Chondrocyte (in vitro differentiated cells): ENCODE measurements at places on chromosomes 13 and 19.

GRCh38 chr19:48625891-48626327, 6.6 kb downstream of the SPHK2 start:
- no peak for DNase-seq

GRCh38 chr13:46267166-46267565, 55.4 kb downstream of the LRRC63 start:
- no peak for DNase-seq

DNA sequence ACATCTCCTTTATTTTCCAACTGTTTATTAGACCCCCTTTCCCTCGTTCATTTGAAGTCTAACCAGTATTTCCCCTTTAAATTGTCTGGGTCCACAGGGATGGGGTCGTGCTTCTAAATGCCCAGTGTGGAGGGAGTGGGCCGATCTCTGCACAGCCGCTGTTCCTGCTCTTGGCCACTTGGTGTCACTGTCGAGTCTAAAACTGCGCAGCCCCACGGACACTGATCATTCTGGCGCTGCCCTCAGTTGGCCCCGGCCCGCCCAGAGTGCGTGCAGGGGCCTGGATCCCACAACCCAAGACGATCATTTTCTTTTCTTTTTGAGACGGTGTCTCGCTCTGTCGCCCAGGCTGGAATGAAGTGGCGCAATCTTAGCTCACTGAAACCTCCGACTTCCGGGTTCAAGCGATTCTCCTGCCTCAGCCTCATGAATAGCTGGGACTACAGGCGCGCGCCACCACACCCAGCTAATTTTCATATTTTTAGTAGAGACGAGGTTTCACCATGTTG, 12.0 kb downstream of the WDR88 start:
- DNase-seq = no peak

GRCh38 chr19:49491804-49492572, 4.2 kb upstream of the RPS11 start:
- DNase-seq = no peak

GRCh38 chr19:28878862-28879566, 333.9 kb downstream of the UQCRFS1 start:
- DNase-seq = no peak

DNA sequence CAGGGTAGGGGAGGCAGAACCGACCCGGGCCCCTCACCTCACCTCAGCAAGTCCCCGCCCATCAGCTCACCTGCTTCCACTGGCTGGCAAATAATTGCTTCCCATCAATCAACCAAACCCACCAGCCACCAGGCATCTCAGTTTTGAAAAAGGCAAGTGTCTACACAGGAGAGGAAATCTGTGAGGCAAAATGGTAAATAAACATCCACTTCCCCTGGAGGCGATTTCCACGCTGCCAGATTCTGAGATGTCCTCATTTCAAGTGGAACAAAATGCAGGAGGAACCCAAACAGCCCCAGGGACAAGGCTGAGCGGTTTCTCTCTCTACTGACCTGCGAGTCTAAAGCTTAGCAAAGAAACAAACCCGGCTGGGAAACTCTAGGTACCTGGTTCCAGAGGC, 117.5 kb downstream of the CRYL1 start:
- DNase-seq = no peak

GRCh38 chr13:100203696-100204367, 114.9 kb downstream of the PCCA start:
- DNase-seq = no peak

DNA sequence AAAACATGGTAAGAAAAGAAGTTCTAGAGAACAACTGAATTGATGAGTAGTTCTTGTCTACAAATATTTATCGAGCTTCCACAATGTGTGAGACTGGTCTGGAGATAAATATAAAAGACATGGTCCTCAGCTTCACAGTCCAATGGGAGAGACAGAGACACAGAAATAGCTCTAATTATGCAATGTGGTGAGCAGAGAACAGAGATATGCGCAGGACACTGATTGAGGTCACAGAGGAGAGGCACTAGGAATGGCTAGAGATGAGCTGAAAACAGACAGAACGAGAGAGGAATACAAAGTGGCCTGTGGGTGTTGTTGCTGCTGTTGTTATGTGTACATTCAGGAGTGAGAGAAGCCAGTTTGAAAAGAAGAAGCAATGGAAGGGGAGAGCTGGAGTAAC, 53.2 kb downstream of the GPALPP1 start:
- no peak for DNase-seq

GRCh38 chr13:35378939-35379338, 97.5 kb downstream of the MAB21L1 start:
- no peak for DNase-seq

- DNase-seq = no peak
Measured at GRCh38 chr19:27780367-27781075, 1432.4 kb downstream of the UQCRFS1 start.

GRCh38 chr19:14837391-14837790, 2.4 kb upstream of the OR7A5 start:
- DNase-seq = no peak

DNA sequence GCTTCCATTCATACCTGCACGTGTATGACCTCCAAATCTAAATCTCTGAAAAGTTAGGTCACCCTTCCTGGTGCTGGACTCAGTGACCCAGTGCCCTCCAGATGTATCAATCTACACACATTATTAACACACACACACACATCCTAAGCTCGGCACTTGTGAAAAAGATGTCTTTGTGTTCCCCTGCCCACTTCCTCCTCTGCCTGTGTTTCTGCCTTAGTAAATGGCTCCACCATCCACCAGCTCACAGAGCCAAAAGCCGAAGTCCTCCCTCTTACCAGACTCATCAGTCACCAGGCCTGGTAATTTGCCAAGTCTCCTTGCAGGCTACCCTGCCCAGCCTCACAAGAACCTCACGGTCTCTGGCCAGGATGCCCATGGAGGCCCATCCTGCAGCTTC, 131.5 kb downstream of the SHISA2 start:
- no peak for DNase-seq

- no peak for DNase-seq
Measured at GRCh38 chr19:7955696-7956095, 12.2 kb upstream of the TIMM44 start.

GRCh38 chr13:110453797-110454196, 107.7 kb downstream of the RAB20 start:
- DNase-seq = no peak

DNA sequence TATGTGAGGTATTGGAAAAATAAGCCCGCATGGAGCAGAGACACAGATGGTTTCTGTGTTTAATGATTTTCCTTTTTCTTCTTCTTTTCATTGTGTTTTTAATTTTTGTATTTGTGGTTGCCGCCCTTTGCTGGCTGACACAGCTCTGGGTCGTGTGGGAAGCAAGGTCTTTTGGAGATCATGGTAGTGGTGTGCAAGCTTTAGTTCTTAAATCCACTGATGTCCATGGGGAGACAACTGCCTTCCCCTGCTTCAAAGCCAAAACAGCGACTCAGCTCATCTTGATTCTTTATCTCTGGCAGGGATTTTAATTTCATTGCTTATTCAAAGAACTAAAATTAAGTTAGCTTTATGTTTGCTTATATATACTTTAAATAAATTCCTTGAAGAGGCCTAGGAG, 711.3 kb upstream of the SGCG start:
- no peak for DNase-seq

- no peak for DNase-seq
Measured at GRCh38 chr13:51822106-51822815, 18.3 kb upstream of the DHRS12 start.

GRCh38 chr13:100338275-100338674, 249.4 kb downstream of the PCCA start:
- DNase-seq = no peak

DNA sequence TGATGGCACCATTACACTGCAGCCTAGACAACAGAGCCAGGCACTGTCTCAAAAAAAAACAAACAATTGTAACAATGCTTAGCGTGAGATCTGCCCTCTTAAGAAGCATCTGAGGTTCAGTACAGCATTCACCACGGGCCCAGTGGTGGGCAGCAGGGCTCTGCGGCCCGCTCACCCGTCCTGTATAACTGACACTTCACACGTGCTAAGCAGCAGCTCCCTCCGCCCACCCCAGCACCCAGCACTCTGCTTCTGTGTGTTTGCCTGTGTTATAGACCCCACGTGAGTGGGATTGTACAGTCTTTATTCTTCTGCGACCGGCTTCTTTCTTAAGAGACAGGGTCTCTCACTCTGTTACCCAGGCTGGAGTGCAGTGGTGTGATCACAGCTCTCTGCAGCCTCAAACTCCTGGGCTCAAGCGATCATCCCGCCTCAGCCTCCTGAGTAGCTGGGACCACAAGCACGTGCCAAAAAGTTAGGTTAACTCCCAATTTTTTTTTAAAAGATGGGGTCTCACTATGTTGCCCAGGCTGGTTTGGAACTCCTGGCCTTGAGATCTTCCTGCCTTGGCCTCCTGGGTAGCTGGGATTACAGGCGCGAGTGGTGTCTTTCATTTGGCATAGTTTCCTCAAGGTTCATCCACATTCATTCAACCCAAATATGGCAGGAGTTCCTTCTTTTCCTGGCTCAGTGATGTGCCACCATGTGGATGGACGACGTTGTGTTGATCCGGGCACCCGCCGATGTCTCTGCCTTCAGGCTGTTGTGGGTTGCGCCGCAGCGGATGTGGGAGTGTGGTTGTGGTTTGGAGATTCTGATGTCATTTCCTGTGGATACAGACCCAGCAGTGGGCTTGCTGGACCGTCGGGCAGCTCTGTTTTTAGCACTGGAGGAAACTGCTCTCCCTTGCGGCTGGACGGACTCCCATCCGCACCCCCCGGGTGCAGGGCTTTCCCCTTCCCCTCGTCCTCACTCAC, 170.0 kb downstream of the KDM4B start:
- no peak for DNase-seq

- no peak for DNase-seq
Measured at GRCh38 chr19:56595548-56595899, 422 bp downstream of the ZNF71 start.

DNA sequence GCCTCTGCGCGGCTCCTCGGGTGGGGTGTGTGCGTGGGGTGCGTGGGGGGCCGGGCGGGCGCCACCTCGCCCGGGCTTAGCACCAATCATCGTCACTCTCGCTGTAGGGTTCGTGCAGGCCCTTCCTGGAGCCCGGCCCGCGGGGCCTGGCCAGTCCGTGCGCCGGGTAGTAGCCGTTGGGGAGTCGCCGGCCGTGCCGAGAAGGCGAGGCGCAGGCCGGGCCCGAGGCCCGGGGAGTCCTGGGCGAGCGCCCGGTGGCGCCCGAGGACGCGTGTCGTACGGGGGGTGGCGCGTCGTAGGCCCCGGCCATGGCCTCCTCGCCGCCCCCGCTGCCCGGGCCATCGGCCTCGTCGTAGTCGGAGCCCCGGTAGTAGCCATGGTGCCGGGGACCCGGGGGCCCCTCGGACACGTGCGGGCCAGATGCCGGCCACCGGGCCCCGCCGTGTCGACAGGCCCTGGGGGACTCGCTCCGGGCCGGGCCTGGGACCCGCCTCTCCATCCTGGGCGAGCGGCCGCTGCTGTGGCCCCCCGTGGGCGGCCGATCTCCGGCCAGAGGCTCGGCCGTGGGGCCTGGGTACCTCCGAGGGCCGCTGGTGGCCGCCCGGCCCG, 57.1 kb downstream of the IER2 start:
- no peak for DNase-seq

DNA sequence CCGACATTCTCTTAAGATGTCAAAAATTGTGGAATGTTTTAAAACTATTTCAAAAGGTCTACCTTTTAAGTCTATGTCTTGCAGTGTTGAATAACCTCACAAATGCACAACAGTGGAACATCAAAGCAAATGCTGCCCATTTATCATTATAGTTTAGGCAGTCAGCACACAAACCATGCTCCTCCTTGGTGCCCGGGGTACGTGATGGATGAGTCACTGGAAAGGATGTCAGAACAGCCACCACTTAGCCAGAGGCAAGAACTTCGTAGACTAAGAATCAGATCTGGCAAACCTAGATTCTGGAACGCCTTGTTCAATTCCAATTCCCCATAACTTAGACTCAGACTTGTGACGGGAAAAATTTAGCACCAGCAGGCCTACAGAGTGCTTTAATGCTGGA, 343.6 kb downstream of the FGF9 start:
- DNase-seq = no peak

- DNase-seq = no peak
Measured at GRCh38 chr13:32940601-32941000, 75.6 kb upstream of the KL start.

- no peak for DNase-seq
Measured at GRCh38 chr13:33487575-33488243, 202.2 kb upstream of the STARD13 start.

DNA sequence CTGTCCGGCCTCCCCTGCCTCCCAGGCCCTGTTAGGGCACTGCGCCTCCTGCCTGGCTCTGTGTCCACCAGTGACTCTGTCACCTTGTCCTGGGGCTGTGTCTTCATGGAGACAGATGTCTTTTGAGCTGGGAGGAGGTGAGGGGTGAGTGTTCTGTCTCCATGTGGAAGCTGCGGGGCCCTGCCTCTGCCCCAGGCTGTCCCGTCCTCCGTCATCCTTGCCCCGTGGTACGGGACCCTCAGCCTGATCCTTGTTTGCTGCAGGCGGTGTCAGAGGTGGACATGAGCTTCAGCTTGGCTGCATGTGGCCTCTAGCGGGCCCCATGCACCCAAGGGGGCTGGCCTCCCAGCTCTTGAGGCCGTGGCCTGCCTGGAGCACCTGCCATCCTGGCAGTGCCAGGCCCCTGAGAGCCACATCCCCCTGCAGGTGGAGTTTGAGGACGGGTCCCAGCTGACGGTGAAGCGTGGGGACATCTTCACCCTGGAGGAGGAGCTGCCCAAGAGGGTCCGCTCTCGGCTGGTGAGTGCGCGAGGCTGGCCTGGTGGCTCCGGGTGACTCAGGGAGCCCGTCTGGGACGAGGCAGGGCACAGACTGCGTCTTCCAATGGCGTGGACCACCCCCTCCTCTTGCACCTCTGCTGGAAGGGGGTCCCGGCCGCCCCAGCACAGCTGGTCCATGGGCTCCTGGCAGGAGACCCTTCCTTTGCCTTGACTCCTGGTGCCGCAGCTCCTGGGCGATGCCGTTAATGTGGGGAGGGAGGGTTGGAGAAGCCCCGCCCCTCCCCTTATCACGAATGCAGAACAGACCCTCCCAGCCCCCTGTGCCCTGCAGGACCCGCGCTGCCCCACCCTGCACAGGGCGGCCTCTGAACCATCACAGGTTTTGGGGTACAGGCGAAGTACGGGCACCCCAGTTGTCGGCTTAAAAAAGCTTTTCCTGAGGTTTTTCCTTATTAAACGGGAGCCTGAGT, 181.3 kb downstream of the KDM4B start:
- peak; percentile 88 for DNase-seq

GRCh38 chr13:111954661-111955411, 112.1 kb upstream of the SOX1 start:
- no peak for DNase-seq

DNA sequence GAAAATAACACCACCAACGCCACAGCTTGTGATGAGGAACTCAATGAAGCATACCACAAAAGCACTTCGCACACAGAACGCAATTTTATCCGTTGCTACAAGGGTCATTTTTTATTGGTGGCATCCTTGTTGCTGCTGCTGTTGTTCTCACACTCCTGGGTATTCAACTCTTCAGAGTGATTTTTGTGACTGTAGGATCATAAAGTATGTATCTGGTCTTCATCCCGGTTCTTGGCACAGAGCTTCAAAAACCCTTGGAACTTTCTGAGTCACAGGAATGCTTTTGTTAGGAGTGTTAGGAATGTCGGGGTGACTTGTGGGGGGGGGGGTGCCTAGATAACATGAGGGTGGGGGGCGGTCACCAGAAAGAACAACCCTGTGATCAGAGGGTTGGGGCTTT, 108.4 kb downstream of the ZNF557 start:
- DNase-seq = no peak

- no peak for DNase-seq
Measured at GRCh38 chr13:108940121-108940520, 310.7 kb downstream of the MYO16 start.
